ENCODE measurements at places on chromosomes 6 and 20.

- no peak for DNase-seq
Observed at GRCh38 chr6:109702791-109703190, 11.7 kb downstream of the FIG4 start.

GRCh38 chr6:31170987-31171671 lies 647 bp upstream of the POU5F1 start:
- DNase-seq = no peak

GRCh38 chr6:3194535-3195419 lies 32.7 kb downstream of the TUBB2B start:
- peak; percentile 64 for DNase-seq

DNA sequence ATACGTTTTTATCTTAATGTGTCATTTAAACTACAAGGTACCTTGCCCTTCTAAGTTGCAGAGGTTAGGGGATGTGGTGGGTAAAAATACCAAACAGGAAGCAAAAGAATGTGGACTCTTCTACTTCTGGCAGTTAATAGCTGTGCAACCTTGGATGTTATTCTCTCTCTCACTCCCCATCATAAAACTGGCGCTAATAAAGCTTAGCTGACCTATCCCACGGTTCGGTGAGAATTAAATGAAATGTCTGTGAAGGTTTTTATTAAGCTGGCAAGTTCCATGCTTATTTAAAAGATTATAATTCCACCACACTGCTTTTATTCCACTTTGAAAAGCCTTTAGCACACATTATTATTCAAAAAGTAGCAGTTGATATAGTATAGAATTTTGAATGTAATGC lies 127.8 kb upstream of the SLC22A23 start:
- no peak for DNase-seq

DNA sequence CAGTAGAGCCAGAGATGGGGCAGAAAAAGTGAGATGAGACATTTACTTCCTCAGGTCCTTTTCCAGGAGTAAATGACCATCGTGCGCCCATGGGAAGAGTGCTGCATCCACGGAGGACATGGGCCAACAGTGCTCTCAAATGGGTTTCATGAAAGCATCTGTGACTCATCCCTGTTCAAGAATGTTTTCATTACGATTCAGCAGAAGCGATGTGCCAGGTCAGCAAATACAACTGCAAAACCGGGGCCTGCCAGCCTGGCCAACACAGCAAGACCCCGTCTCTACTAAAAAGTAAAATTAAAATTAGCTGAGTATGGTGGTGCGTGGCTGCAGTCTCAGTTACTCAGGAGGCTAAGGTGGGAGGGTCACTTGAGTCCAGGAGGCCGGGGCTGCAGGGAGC lies 125.1 kb downstream of the LY86 start:
- no peak for DNase-seq

GRCh38 chr20:10051185-10051584 lies 16.4 kb downstream of the ANKEF1 start:
- no peak for DNase-seq

- DNase-seq = peak; percentile 76
Observed at GRCh38 chr6:26660000-26660361, 435 bp upstream of the ZNF322 start.

DNA sequence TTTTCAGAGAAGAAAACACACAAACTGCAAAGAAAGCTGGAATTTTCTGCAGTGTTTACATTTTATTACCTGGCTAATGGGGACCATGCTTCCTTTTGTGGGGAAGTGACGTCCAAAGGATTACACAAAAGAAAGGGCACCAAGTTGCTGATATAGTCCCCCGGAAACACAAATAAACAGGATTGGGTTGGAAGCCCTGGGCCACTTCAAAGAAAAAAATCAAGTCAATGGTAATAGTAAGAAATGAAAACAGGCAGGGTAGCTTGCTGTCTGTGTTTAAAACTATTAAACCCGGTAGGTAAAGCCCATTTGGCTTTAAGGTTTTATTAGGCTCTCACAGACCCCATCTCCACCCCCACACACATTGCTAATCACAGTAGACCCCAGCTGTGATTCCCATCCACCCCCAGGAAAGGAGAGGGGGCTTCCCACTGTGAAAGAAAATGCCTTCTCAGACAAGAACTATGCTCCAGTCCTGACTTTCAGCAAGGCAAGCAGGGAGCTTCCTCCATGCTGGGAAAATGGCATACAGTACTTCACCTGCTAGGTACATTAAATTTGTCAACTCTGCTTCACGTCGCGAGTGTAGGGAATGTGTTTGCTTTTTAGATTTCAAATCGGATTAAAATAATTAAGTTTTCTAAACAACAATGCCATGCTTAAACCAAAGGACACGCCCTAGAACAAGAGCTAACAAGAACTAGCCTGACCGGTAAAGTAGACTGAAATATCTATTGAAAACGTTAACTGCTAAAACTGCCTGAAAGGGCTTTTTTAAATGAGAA lies 1.1 kb downstream of the PERP start:
- peak; percentile 95 for DNase-seq

DNA sequence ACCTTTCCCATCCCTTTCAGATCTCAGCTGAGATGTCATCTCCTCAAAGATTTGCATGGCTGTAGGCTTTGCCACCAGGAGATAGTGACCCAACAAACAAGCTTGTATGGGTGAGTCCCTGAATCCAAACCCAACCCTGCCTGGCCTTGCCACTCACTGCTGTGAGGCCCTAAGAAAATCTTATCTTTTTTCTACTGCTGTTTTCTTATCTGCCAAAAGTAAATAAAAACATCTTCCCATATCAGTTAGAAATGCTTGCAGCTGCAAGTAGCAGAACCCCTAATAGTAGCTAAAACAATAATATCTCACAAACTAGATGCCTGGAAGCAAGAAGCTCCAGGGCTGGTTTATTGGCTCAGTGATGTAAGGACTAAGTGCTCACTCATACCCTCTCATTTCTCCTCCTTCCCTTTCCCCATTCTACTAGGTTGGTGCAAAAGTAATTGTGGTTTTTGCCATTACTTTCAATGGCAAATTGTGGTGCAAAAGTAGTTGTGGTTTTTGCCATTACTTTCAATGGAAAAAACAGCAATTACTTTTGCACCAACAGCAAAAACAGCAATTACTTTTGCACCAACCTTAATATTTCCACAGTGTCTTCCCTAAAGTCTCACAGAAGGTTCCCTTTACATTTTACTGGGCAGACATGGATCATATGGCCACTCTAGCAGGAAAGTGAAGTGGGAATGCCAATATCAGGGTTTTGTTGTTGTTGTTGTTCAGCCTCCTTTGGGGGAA lies 56.7 kb upstream of the PSMF1 start:
- DNase-seq = no peak
